Suppressor macrophage treated with lipopolysaccharide for 1 hour (primary cell): ENCODE measurements at places on chromosomes 5 and 9.

DNA sequence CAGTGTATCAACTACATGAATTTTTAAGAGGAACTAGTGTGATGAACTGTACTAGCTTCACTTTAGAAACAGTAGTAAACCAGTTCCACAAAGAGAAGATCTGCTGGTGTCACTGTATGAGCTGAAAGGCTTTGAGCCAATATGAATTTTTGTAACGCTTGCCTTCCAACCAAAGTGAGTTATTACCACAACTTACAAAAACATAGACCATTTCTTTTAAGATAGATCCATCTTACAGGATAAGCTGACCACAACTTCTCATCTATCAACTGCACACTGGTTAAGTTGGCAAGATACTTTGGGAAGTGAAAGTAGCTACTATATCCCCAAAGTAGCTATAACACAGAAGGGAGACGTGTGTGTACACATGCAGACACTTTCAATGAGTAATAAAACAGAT lies 849.6 kb upstream of the DMAC1 start:
- peak; percentile 23 for DNase-seq

- no peak for DNase-seq
Measured at GRCh38 chr9:87285183-87285850, 212.3 kb upstream of the DAPK1 start.

- no peak for DNase-seq
Measured at GRCh38 chr5:85663708-85664031, 954.1 kb upstream of the COX7C start.

DNA sequence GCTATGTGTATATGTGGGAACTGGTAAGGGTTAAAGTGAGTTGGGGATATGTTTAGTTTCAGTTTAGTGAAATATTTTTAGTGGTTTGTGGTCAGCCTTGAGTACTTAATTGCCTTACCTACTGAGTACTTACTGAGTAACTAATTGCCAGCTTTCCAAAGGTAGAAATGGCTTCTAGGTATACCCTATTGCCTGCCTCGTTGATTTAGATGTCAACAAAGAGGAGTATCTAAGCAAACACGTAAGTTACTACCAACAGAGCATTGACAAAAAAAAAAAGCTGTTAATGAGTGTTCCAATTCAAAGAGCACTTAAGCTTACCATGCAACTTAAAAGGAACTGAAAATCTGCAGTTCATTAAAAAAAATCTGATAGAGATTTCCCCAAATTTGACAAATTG lies 8.8 kb downstream of the ATP10B start:
- no peak for DNase-seq

GRCh38 chr9:75870450-75870849 lies 20.0 kb upstream of the PCSK5 start:
- DNase-seq, result no peak

GRCh38 chr9:116585204-116585603 lies 101.9 kb upstream of the TRIM32 start:
- DNase-seq, result no peak

DNA sequence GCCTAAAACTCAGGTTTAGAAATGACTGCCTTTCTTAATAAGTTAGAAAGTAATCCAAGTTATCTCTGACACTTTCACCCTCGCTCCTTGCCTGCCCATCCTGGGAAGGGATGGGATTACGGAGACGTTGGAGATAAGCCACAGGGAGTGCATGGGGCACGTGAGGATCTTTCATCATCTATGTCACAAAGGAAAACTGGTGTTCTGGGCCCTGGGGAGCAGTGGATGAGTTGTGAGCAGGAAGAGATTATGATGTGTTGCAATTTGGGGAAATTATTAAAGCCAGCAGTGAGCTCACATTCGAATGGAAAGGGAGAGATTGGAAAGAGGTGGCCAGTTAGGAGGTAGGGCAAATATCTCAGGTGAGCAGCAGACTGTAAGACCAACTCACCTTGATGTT lies 12.8 kb downstream of the AFAP1L1 start:
- peak; percentile 57 for DNase-seq

DNA sequence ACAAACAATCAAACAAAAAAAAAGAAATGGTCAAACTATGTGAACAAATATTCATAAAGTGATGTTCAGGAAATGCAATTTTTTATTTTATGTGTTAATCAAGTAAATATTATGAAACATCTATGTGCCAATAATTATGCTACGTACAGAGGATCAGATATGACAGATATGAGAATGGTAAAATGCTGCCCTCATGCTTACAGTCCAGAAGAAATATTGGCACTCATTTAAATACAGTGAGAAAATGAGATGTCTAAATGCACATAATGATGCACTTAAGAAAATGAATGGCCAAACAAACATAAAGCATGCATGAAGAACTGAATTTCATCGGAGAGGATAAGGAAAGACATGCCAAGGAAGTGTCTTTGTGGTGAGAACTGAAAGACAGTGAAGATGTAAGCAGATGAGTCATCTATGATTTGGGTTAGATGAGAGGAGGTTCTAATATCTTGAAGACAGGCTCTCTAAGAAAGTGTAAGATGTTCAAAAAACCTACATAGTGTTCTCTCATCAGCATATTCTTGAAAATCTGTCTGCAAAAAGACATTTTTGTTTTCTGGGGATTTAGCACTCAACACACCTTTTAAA lies 1231.1 kb upstream of the ACO1 start:
- no peak for DNase-seq

- DNase-seq, result no peak
Measured at GRCh38 chr5:179472641-179473040, 77.7 kb upstream of the RUFY1 start.

- no peak for DNase-seq
Measured at GRCh38 chr5:16880547-16880946, 55.5 kb downstream of the MYO10 start.

DNA sequence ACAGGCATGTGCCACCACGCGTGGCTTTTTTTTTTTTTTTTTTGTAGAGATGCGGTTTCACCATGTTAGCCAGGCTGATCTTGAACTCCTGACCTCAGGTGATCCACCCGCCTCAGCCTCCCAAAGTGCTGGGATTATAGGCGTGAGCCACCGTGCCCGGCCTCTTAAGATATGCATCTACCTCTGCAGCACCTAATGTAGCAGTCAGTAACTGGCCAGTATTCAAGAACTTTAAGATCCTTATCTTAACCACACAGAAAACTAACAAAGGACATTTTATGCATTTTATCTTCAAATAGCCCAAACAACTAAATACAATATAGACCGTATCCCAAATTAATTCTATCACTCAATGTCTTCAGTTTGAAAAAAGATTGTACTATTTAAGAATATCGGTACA lies 618.7 kb downstream of the TLE1 start:
- DNase-seq, result no peak

- DNase-seq, result no peak
Measured at GRCh38 chr5:30100148-30100713, 1093.3 kb upstream of the CDH6 start.

- DNase-seq, result peak; percentile 59
Measured at GRCh38 chr9:38432922-38433510, 8.8 kb upstream of the IGFBPL1 start.

DNA sequence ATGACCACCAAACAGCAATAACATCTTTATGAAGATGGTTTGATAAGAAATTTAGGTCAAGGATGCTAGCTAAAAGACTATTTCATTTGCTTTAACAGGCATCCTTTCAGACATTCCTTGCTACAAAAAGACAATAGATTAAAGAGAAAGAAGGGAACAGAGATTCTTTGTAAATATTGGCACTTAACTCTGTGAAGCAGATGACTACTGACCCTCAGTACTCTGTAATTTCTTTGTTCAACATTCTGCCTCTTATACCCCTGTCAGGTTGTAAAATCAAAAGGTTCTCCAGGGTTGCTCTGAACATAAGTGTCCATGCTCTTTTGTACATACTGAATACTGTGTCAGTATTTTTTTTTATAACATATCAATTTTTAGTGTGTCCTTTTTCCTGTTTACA lies 610.6 kb upstream of the GRAMD2B start:
- no peak for DNase-seq

GRCh38 chr5:180464603-180464970 lies 29.6 kb upstream of the CNOT6 start:
- no peak for DNase-seq

GRCh38 chr5:102792705-102793104 lies 37.6 kb downstream of the PAM start:
- DNase-seq, result peak; percentile 53

DNA sequence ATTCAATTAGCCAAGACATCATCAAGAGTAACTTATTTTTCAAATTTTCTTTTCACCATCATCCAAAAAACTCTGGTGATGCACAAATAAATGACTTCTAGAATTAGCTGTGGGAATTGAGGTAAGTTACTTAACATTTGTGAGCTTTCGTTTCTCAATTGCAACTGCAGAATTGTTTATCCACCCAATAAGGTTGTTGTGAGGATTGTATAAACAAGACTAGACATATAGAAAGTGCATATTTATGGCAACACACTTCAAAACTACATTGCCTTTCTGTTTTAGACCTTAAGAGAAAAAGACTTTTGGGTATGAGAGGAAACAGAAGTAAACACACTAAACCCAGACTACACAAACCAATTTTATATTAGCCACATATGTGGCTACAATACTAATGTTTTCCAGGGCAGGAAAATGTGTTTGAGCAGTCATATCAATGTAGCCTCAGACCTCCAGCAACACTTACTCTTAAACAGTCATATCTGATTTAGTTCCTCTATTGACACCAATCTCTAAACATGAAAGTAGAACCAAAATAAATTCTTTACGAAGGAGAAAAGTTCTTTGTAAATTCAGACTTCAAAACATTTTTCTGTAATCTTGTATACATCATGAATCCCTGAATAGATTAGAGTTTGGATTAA lies 488.0 kb upstream of the CYLC2 start:
- no peak for DNase-seq

- DNase-seq, result no peak
Measured at GRCh38 chr5:82396396-82396795, 118.2 kb upstream of the RPS23 start.

DNA sequence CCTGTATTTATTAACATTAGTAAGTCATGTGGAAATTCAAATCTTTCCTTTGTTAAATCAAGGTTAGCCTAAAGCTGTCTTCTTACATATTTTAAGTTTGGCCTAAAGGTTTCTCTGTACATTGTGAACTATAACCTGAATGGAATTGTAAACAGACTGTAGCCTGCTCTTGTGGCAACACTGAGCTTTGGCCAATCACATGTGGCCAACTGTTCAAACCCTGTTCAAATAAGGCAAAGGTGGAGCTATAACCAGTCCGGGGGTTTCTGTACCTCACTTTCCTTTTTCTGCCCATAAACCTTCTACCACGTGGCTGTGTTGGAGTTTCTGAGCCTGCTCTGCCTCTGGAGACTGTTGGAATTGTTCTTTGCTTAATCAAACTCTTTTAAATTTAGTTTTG lies 3.3 kb upstream of the HAPLN1 start:
- no peak for DNase-seq

DNA sequence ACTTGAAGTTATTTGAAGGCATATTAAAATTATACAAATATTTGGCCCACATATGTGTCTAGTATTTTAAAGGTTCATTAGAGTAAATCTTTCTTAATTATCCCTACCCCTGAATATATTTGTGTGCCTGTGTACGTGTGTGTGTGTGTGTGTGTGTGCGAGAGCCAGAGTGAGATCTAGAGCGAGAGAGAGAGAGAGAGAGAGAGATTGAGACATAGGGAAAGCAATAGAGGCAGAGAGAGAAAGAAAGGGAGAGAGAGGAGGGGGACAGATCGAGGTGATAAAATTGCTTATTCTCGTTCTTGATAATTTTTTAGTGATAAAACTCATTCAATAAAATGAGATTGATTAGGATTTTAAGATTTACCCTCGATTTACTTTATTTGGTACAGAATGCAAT lies 47.4 kb downstream of the ADAMTS19 start:
- no peak for DNase-seq

DNA sequence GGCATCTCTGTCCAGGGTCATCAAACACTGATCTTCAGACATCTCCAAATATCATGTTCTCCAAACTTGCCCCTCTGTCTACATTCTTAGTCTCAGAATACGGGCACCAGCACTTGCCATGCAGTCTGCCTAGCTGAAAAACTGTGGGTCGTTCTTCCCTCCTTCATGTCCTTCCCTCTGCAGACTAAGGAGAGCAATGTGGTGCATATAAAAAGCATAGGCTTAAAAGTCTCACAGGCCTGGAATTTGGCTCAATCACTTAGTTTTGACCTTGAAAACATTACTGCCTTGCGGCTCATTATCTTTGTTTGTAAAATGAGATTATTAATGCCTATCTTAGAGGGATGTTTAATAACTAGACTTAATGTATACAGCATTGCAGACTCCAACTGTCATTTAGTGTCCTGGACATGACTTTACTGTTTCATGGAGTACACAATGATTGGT lies 362.8 kb downstream of the NPR3 start:
- DNase-seq, result no peak

DNA sequence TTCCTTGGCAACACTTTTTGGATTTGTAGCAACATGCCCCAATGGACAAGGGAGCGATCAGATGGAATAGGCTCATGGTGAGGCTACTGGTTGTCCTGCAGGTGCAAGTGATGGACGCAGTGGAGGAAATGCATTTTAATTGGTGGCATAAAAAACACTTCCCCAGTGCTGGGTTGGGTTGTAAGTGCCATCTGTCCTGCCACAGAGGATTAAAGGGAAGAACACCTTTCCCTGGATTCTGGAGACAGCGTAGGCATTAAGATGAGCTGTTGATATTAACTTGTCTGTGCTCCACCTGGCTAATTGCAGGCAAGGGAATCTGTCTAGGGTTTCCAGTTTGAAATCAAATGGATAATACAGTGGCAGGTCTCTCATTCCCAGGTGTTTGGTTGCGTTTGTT lies 173.4 kb downstream of the ZNF462 start:
- DNase-seq, result no peak

- no peak for DNase-seq
Measured at GRCh38 chr9:78144008-78144381, 91.9 kb upstream of the CEP78 start.

DNA sequence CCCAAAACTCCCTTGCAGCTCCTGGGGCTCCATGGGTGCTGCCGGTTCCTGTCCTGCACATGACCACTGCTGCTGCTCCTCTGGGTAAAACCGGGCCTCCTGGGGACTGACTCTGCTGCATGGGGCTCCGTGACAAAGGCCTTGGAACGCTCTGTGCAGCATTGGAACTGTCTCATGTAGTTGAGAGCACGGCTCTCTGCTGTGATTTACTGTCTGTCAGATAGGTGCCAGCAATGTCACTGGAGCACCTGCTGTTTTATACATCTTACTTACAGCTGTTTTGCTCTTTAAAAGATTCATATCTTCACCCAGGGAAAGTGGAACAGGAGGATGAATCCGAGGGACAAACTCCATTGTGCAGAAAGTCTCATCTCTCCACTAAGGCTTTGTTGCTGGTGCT lies 138.1 kb downstream of the YIPF5 start:
- DNase-seq, result no peak
